NCI-H524 (cell line): ENCODE measurements at places on chromosomes 3 and 15.

DNA sequence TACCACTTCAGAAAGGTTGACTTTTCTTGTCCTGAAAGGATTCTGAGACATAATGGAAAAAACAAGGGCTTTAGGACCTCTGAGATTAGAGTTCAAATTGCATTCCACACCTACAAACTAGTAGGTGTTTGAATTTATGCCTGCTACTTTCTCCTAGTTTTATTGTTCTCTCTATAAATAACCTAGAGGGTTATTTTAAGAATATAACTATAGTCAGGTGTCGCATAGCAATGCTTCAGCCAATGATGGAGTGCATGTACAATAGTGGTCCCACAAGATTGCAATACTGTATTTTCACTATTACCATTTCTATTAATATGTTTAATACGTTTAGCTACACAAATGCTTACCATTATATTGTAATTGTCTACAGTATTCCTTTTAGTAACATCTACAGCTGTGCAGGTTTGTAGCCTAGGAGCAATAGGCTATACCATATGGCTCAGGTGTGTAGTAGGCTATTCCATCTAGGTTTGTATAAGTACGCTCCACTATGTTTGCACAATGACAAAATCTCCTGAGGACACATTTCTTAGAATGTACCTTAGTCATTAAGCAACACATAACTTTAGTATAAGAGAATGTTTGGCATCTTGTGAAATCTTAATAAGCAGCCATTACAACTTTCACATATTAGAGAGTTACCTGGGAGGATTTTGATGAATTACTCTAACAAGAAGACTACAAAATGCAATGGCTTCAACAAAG lies 1352.5 kb downstream of the ZPLD1 start:
- DNase-seq = no peak

GRCh38 chr3:16177962-16178627 lies 3.6 kb downstream of the GALNT15 start:
- no peak for DNase-seq

- DNase-seq = no peak
Measured at GRCh38 chr15:40984964-40985363, 31.7 kb downstream of the CHAC1 start.

DNA sequence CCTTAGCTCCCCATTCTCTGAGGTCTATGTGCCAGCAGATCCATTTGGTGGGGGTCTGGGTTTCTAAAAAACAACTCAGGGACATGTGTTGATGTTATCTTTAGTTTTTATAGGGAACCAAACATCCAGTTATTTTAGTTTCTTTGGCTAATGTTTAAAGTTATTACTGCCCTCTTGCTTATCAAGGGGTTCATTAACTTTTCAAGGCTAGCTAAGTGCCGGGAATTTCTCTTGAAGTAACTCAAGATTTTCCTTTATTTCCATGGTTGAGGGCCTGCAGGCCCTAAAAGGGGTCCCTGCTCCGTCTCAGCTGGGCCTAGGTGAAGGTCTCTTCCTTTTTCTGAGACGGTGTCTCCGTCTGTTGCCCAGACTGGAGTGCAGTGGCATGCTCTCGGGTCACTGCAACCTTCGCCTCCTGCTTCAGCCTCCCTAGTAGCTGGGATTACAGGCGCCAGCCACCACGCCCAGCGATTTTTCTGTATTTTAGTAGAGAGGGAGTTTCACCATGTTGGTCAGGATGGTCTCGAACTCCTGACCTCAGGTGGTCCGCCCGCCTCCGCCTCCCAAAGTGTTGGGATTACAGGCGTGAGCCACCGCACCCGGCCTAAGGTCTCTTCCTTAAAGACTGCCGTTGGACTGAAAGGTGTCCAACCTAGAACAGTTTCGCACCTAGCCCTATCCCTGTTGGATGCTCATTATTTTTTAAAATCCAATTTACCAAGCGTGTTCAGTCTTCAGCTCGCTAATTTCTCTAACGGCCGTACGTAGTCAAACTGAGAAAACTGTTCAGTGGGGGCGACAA lies 1.3 kb upstream of the OXSR1 start:
- DNase-seq = no peak

GRCh38 chr3:23252122-23252521 lies 49.0 kb downstream of the UBE2E2 start:
- no peak for DNase-seq

DNA sequence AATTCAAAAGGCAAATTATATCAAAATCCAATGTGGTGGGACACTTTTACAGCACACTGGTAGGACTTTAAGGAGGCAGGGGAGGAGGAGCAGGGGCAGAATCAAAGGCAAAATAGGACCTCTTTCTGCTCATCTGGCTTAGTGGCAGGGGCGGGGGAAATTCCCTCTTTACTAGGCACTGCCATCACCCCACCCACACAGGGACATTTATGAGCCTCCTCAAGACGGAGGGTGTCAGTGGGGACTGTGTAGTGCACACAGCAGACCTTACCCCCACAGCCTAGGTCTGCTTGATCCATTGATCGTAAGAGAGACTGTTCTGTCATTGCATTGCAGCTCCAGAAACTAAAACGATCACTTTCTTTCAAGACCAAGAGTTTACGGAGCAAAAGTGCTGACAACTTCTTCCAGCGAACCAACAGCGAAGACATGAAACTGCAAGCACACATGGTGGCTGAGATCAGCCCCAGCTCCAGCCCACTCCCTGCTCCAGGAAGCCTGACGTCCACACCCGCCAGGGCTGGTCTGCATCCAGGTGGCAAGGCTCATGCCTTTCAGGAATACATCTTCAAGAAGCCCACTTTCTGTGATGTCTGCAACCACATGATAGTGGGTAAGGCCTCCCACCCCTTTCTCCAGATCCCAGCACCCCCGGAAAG lies 62.9 kb downstream of the STAC start:
- DNase-seq = no peak

- DNase-seq = no peak
Measured at GRCh38 chr15:54502416-54503075, 524.3 kb downstream of the UNC13C start.

GRCh38 chr3:45011756-45012508 lies 14.2 kb upstream of the CLEC3B start:
- DNase-seq = no peak

DNA sequence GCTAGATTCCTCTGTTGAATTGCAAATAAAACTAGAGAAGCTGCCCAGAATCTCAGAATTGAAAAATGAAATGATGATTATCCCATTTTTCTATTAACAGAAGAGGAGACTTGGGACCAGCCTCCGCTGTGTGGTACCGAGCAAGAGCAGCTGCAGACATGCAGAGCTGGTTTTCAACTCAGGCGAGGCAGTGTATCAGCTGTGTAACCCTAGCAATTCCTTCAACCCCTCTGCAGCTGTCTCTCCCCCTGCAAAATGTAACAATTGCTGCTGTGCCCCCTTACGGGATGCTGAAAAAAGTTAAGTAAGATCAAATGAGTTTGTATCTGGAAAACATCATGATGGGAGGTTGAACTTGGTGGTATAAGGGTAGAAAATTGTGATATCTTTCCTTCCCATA lies 98.5 kb upstream of the C3orf80 start:
- DNase-seq = no peak

DNA sequence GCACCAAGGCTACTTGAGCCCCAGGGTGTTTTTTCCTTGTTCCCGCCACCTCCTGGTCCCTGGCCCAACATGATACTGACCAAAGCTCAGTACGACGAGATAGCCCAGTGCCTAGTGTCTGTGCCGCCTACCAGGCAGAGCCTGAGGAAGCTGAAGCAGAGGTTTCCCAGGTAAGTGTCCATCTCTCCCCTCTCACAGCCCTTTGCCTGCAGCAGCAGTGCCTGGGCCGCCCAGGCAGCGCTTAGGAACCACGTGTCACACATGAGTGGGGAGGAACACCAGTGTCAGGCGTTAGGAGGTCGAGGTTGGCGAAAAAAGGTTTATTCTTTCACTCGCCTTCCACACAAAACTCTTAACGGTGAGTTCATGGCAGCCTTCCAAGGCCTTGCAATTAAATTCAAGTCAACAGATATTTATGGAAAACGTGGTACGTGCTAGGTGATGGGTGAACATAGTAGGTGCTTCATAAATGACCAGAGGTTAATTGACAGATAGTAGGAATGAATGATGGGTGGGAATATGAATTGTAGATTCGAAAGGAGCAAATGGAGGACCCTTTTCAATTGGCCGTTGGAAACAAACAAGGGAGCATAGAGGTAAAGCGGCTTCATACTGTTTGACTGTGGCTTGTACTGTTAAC lies 486 bp downstream of the CDIN1 start:
- no peak for DNase-seq

DNA sequence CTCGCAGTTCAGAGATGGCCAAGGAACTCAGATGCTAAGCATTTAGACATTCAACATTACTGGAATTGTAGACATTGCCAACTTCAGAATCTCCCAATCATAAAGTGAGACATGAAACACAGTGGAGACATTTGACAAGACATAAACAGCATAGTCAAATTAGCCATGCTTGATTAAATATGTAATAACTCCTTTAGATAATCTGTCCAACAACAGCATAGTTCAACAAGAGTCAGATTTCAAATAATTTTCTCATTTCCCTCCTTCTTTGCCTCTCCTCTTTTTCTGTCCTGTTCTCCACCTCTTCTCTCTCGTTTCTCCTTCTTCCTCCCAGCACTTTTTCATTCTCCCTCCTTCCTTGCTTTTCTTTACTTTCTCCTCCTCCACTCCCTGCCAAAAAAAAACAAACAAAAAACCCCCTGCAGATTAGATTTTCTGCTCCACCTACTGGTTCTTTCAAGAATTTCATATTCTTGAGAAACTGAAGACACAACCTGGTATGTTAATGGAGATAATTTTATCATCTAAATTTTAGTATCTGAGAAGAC lies 20.2 kb downstream of the CPOX start:
- DNase-seq = peak; percentile 43

DNA sequence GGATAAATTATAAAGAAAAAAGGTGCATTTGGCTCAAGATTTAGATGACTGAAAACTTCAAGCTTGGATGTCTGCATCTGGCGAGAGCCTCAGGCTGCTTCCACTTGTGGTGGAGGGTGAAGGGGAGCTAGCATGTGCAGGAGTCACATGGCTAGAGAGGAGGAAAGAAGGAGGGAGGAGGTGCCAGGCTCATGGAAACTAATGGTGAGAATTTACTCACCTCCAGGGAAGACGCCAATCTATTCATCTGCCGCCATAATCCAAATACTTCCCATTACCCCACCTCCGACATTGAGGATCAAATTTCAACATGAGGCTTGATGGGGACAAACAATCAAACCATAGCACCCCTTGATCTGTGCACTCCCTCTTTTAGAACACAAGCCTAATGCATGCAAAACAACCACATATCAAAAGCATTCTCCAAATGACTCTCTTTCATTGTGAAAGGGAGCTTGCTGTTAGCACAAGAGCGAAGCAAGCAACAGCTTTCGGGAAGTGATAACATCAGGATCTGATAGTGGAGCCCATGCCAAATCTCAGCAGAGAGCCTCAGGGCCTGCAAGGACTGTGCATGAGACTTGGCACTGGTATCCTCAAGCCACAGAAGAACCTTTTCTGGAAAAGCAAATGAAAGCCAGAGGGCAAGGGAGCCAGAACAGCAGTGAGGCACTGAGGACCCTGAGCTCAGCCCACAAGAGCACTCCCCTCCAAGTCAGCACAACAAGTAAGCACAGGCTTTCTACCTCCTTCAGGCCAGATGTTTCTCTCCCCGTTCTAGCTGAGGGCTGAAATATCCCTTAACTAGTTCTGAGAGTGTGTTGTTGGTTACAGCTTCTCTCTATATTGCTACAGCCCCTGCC lies 50.2 kb upstream of the THBS1 start:
- no peak for DNase-seq

DNA sequence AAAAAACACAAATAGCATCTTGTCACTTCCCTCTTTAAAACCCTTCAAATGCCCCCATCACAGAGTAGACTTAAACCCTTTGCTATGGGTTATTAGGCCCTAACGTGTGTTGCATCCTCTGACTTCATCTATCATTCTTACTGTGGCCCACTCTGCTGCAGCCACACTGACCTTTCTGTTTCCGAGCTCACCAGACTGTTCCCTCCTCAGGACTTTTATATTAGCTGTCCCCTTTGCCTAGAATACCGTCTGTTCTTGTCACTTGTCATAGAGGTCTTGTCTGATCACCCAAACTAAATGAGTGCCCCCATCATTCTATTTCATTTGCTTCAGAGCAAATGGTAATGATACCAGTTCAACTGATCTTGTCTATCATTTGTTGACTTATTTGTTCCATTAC lies 877 bp upstream of the FEM1B start:
- DNase-seq = no peak

DNA sequence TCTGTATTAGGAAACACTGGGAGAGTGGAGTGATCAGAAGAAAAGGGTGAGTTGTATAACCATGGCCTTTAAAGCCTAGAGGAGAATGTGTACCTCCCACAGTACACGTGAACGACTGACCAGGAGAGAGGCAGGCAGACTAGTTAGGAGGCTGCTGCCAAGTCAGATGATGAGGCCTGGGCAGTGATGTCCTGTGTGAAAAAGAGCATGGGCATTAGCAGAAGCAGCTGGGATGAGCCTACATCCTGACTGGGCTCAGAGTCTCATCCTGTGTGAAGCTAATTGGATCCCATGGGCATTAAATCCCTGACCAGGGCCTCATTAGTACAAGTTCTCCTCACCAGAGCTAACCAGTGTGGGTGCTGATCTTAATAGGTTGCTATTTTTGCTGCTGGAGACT lies 89.1 kb upstream of the SLC2A2 start:
- DNase-seq = peak; percentile 11

DNA sequence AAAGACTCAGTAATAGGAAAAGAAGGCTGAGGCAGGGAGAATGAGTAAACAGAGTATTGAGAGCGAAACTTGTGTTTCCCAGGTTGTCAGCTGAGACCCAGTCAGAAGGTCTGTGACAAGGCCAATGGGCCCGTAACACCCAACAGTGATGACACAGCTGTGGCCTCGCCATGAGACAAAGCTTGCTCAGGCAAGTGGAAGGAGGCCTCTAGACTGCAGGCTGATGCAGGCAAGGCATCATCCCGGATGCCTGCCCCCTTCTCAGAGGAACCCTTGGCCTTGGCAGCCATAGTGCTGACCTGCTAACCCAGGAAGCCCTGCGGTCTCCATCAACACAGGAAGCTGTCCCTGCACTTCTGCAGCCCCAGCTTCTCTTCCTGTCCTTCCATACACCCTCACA lies 15.4 kb downstream of the RAB6B start:
- no peak for DNase-seq

DNA sequence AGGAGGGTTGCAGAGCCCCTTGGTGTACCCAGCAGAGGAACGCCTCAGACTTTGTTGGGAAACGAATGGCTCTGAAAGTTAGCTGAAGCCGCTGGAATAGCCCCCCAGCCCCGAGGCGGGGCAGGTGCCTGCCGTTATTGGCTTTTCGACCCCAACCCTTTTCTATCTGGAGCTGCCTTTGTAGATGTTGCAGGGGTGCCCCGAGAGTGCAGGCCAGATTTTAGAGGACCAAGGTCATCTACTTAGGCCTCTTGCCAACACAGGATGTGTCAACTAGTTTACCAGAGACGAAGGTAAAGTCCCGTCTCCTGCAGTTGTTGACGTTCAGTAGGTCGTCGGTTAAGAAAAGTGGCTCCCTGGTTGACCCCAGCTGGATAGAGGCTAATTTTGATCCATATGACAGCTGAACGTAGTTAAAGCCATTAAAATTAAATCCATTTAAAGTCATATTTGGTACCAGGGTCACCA lies 579 bp upstream of the UBE3A start:
- peak; percentile 48 for DNase-seq
